Amygdala (tissue), 56 donors: ENCODE measurements at places on chromosomes 16 and 17.

DNA sequence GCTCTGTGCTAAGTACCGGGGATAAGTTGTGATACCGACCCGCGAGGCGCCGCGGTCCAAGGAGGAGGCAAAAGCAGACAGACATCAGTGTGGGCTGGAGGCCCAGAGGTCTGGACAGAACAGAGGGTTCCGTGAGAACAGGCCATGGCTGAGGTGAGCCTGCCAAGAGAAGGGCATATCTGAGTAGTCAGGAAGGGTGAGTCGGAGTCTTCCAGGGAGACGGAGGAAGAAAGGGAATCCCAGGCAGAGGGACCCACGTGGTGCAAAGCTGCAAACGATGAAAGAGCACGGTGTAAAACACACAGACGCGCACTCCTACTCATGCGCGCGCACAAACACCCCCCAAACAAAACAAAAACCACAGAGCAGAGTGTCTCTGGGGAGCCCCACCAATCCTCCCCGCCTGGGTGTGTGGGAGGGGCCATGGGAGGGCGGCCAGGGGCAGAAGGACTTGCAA lies 18.1 kb downstream of the RHBDL3 start:
- DNase-seq, result peak; percentile 15

- DNase-seq, result no peak
Observed at GRCh38 chr17:45997624-45998023, 1.4 kb upstream of the STH start.

- DNase-seq, result no peak
Observed at GRCh38 chr17:15884731-15885130, 60.2 kb upstream of the ADORA2B start.

DNA sequence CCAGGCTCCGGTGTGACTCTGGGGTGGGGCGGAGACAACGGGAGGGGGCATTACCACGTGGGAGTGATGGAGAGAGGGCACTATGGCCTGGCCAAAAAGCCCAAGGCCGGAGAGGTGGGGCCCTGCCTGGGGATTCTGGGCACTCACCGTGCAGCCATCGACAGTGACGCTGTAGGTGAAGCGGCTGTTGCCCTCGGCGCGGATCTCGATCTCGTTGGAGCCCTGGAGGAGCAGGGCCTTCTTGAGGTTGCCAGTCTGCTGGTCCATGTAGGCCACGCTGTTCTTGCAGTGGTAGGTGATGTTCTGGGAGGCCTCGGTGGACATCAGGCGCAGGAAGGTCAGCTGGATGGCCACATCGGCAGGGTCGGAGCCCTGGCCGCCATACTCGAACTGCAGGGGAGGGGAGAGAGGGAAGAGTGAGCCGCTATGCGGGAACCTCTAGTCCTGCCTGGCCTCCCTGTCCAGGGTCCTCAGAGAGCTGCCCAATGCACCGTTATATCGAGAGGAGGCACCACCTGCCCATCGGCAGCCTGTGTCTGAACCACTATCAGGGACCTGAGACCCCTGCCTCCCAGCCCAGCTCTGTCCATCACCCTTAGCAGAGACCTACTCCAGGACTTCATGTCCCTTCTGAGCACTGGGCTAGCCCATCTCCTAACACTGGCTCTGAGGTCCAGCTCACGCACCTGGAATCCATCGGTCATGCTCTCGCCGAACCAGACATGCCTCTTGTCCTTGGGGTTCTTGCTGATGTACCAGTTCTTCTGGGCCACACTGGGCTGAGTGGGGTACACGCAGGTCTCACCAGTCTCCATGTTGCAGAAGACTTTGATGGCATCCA lies 15.6 kb downstream of the COL1A1 start:
- no peak for DNase-seq

- DNase-seq, result no peak
Observed at GRCh38 chr16:27317320-27317719, 3.5 kb downstream of the IL4R start.
